ENCODE measurements at places on chromosomes 6 and 20.

GRCh38 chr6:137258170-137258569 lies 39.0 kb upstream of the IFNGR1 start:
- no peak for DNase-seq

DNA sequence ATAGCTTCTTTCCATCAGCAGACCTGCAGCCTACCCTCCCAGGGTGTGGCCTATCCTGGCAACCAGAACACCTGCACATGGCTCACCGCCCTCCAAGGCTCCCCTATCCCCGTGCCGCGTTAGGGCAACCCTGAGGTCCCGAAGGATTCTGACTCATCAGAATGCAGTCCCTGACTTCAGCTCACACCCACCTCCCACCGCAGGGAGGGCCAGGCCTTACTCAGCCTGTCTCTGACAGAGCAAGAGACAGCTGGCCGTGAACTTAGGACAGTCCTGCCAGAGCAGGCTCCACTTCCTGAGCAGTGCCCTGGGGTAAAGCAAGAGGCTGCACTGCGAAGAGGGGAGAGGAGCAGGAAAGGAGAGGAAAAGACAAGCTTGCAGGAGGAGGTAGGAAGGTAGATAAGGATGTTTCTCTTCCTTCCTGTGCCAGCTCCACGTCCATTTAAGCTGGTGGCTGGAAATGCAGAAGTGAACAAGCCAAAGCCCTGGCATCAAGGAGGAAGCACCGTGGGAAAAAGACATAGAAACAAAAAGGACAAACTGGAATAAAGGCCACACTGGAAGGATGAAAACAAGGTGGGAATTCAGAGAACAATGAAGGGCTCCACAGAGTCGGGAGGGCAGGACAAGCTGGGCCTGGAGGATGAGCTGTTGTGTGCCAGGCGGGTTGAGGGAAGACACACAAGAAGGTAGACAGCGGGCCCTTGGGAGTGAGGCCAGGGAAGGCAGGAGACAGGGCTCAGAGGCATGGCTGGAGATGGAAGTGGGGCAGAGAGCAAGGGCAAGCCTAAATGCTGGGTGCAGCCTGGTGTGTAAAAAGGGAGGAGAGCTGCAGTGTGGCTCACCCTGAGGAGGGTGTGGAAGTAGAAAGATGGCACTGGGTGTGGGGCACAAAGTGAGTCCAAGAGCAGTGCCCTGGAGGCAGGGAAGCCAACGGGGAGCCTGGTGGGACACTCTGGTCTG lies 102.7 kb downstream of the SLC23A2 start:
- no peak for DNase-seq

- peak; percentile 34 for DNase-seq
Measured at GRCh38 chr6:47209632-47210031, 100.1 kb downstream of the TNFRSF21 start.

GRCh38 chr6:163559661-163560060 lies 145.1 kb downstream of the QKI start:
- no peak for DNase-seq

GRCh38 chr6:129592516-129593232 lies 117.3 kb downstream of the ARHGAP18 start:
- DNase-seq: no peak

GRCh38 chr6:32664827-32665362 lies 1.6 kb downstream of the HLA-DQB1 start:
- no peak for DNase-seq

DNA sequence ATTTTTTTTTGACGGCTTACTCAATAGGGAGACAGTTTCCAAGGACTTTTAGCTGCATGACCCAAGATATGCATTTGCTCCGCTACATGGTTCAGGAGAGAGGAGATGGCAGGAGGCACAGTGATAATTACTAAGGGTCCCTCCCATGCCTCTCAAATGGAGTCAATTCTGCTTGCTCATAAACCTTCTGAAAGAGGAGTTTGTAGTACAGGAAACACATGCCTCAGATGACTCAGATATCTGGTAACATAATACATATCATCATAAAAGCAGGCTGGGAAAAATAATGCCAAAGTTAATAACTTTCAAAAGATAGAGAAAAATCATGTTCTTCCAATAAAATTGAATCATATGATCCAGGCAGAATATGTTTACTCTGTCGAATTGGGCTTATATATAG lies 97.6 kb upstream of the DEFB112 start:
- DNase-seq: no peak

- DNase-seq: no peak
Measured at GRCh38 chr6:127053032-127053874, 65.2 kb upstream of the RSPO3 start.

- DNase-seq: no peak
Measured at GRCh38 chr20:63968928-63969760, 586 bp downstream of the ZNF512B start.

GRCh38 chr6:46287681-46288080 lies 116.9 kb upstream of the ENPP5 start:
- no peak for DNase-seq

- no peak for DNase-seq
Measured at GRCh38 chr6:26246058-26246457, 118.9 kb upstream of the BTN3A2 start.

DNA sequence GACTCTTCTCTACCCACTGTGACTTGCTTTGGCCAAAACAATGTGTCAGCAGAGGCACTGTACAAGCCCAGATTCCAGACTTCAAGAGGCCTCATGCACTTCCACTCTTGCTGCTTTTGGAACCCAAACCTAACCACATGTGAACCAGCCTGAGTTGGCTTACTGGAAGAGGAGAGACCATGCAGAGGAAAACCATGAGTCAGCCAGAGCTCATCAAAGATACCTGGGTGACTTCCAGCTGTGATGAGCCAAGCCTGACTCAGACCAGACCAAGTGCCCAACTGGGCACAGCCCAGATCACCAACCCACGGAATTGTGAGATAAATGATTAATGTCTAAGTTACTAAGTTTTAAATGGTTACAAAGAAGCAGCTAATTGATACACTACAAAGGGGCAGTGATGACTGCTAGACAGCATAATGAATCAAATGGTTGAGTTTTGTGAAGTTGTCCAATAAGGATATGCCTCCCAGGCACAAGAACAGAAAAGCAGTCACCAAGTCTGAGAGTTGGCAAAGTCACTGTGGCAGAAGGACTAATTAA lies 16.2 kb upstream of the BEND6 start:
- DNase-seq: peak; percentile 100

GRCh38 chr6:4961322-4962168 lies 42.3 kb downstream of the RPP40 start:
- no peak for DNase-seq

DNA sequence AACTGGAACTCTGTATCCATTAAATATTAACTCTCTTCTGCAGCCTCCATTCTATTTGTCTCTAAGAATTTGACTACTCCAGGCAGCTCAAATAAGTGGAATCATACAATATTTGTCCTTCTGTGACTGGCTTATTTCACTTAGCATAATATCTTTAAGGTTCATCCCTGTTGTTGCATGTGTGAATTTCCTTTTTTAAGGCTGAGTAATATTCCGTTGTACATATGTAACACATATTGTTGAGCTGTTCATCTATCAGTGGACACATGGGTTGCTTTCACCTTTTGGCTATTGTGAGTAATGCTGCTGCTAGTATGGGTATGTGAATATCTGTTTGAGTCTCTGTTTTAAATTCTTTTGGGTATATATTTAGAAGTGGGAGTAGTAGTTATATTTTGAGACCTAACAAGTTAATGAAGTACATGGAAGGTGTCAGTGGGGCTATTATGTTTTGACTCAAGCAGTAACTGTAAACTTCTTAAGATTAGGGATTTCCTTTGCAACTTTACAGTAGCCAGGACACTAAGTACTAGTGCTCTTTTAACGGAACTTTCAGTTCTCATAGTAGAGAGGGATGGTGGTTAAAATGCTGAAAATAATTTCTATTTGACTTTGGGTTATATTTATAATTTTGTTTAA lies 29.7 kb upstream of the TMEM217 start:
- DNase-seq: no peak

- no peak for DNase-seq
Measured at GRCh38 chr6:15369838-15370237, 124.0 kb downstream of the JARID2 start.

DNA sequence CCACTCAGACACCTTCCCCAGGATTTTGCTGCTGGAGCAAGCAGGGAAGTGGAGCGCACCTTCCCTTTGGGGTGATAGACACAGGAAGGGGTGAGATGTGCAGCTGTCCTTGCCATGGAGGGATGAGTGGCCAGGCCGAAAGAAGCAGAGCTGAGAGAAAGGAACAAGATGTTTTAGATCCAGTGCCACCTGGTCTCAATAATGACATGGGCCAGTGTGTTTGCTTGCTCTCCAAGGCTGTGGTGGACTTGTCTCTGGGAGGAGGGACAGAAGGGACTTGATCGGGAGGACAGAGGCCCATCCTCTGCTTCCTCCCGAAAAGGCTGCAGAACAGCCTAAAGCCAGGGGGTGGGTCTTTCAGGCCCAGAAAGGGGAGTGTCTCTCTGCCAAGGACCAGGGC lies 61.7 kb upstream of the CCDC167 start:
- DNase-seq: no peak

DNA sequence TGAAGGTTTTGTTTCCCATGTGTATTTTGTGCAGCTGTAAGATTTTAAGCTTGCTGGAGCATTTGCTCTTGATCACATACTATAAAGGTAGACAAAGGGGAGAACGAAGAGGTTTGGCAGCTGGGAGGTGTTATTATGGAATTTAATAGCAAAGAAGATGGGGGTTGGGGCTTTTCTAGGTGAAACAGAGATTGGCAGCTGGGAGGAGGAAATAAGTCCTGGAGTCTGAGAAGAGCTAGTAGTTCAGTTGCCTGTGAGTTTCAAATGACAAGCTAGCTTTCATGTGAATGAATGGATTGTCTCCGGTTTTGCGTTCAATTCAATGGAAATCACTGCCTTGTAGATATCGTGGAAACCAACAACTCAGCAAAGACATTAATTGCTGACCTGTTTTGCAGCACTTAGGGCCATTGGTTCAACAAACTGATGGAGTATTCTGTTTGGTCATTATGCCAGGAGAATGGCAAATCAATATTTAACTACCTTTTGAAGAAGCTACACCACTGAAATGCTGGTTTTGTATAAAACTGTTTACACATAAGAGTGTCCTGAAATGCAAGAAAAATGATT lies 38.1 kb upstream of the FLRT3 start:
- no peak for DNase-seq

- DNase-seq: no peak
Measured at GRCh38 chr20:47003223-47003622, 108.6 kb downstream of the EYA2 start.

- no peak for DNase-seq
Measured at GRCh38 chr6:161836643-161837448, 563.0 kb upstream of the AGPAT4 start.

GRCh38 chr6:120764312-120764711 lies 570.0 kb downstream of the TBC1D32 start:
- DNase-seq: no peak
